ENCODE measurements at places on chromosomes 5 and 9. TPM values are rescaled to one million over a fixed set of nuclear protein-coding genes. Genes with fewer than 3 reads are reported as not detected.

- H3K4me1 ChIP-seq = no peaks in the 10 kb centered on the region
- DNase-seq = no peak
- 0 out of 2 replicates have a peak, but pooled peaks cover 6% of the 10 kb centered on the region for H3K27me3 ChIP-seq
Observed at GRCh38 chr5:128791312-128791711, 174.0 kb upstream of the SLC27A6 start.

DNA sequence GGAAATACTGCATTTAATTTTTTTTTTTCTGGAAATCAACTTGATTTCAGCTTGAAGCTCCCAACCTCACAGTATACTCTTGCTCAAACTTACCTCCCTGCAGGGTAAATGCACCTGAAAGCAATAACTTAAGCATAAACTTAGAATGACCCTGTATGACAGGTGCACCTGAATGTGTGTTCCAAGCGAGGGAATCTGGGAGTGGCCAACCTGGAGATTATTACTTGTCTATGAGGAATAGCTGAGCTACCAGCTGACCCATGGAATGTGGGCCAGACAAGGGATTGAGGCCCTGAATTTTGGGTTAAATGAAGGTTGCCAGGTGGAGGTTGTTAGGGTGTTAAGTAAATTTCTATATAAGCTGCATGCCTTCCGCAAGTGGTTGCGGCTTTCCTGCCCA lies 140.6 kb downstream of the OSTF1 start:
- H3K4me3 ChIP-seq = no peak overlapping the region
- H3K27ac ChIP-seq = no peak overlapping the region
- H3K36me3 ChIP-seq = no peaks in the 10 kb centered on the region

DNA sequence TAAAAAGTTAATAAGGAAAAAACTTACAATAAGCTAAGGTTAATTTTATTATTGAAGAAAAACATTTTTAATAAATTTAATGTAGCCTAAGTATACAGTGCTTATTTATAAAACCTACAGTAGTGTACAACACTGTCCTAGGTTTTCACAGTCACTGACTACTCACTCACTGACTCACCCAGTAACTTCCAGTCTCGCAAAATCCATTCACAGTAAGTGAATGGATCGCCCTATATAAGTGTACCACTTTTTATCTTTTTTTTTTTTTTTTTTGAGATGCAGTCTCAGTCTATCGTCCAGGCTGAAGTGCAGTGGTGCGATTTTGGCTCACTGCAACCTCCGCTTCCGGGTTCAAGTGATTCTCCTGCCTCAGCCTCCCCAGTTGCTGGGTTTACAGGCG lies 47.7 kb downstream of the FNIP1 start:
- H3K4me1 ChIP-seq = peaks cover 17% of the 10 kb centered on the region
- H3K36me3 ChIP-seq = no peaks in the 10 kb centered on the region
- DNase-seq = peak; percentile 73
- no peaks in the 10 kb centered on the region for H3K27me3 ChIP-seq
- no peak overlapping the region for H3K27ac ChIP-seq

- no peaks in the 10 kb centered on the region for H3K36me3 ChIP-seq
- no peaks in the 10 kb centered on the region for H3K4me1 ChIP-seq
- H3K4me3 ChIP-seq = no peak overlapping the region
Observed at GRCh38 chr5:125835293-125836172, 587.7 kb upstream of the GRAMD2B start.

DNA sequence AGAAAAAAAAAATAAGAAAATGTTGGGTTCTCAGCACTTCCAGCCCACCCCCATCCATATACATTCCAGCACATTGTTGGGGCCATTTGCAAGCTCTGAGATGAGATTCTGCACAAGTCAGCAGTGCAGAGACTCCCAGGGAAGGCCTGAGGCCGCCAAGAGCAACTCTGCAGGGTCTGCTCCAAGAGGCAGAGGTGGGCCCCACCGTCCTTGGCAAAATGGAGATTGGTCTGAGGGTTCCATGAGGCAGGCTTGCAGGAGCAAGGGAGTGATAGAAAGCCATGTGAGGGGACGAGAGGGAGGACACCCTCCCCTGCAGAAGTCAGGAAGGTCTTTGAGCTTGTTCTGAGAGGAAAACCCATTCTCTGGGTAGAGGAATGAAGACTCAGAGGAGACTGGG lies 51.9 kb upstream of the SAP30L start:
- no peak for DNase-seq
- H3K27ac ChIP-seq = no peak overlapping the region
- H3K27me3 ChIP-seq = no peaks in the 10 kb centered on the region
- peaks cover 10% of the 10 kb centered on the region for H3K4me1 ChIP-seq

DNA sequence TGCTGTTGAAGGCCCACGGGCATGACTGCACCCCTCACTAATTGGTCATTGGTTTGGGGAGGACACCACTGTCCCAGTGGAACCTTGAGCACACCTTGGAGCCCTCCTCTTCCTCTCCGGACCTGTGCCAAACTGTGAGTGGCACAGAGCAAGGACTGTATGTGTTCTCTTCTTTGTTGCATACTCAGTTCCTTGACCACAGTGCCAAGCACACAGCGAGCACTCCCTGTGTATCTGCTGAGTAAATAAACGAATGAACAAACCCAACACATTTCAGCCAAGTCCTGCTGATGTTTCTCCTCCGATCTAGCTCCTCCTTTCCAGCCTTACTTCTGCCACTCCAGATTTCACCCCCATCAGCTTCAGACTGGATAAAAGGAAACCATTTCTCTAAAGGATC lies 2.7 kb upstream of the TRIM52 start:
- H3K4me1 ChIP-seq = no peaks in the 10 kb centered on the region
- H3K27me3 ChIP-seq = no peaks in the 10 kb centered on the region
- DNase-seq = no peak

GRCh38 chr9:105828596-105829213 lies 134.4 kb downstream of the TMEM38B start:
- H3K4me1 ChIP-seq = peaks cover 2% of the 10 kb centered on the region
- H3K27ac ChIP-seq = no peak overlapping the region
- H3K27me3 ChIP-seq = no peaks in the 10 kb centered on the region
- DNase-seq = no peak
- no peaks in the 10 kb centered on the region for H3K36me3 ChIP-seq
- H3K4me3 ChIP-seq = no peak overlapping the region

- DNase-seq = no peak
- no peaks in the 10 kb centered on the region for H3K4me1 ChIP-seq
- no peaks in the 10 kb centered on the region for H3K36me3 ChIP-seq
- no peak overlapping the region for H3K4me3 ChIP-seq
- peaks cover 24% of the 10 kb centered on the region for H3K27me3 ChIP-seq
- H3K27ac ChIP-seq = no peak overlapping the region
Observed at GRCh38 chr9:133576875-133577736, 32.1 kb downstream of the FAM163B start.

- H3K27ac ChIP-seq = peak overlapping the region; percentile 19
- H3K27me3 ChIP-seq = no peaks in the 10 kb centered on the region
- H3K4me3 ChIP-seq = no peak overlapping the region
- H3K4me1 ChIP-seq = 0 out of 2 replicates have a peak, but pooled peaks cover 7% of the 10 kb centered on the region
Observed at GRCh38 chr9:76414661-76415060, 20.4 kb upstream of the RFK start.

- H3K4me1 ChIP-seq = peaks cover 32% of the 10 kb centered on the region
- H3K36me3 ChIP-seq = no peaks in the 10 kb centered on the region
- H3K4me3 ChIP-seq = peak overlapping the region; percentile 45
- H3K27ac ChIP-seq = peak overlapping the region; percentile 45
- H3K27me3 ChIP-seq = no peaks in the 10 kb centered on the region
Observed at GRCh38 chr5:73280821-73281746, 108.1 kb downstream of the TMEM174 start.

DNA sequence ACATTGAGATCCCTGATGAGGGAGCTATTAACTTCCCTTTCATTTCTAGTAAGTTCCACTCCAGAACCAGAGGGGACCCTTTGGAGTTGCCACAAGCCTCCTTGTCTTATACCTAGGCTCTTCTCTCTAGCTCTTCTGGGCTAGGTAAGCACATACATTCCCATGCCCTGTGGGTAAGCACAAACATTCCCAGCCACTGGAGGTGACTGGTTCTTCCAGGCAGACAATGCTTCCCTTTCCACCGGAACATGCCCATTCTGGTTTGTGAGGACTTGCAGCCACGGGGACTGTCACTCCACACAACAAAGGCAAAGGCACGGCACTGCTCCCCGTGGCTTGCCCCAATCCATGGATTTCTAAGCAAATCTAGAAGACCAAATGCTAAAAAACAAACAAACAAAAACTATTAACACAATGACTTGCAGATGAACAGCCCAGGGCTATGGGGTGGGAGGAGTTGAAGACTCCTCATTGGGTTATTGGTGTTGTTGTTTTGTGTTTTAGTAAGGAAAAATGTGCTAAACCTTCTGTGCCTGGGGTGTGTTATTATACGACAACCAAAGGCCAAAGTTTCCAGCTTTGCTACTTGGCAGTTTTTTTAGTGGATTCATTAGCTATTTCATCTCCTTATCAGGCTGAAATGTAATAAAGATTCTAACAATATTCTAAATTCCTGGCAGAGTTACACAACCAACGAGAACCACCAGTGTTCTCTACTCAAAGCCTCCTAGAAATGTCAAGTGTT lies 276.2 kb downstream of the SYK start:
- no peaks in the 10 kb centered on the region for H3K36me3 ChIP-seq
- no peak overlapping the region for H3K4me3 ChIP-seq
- H3K27me3 ChIP-seq = no peaks in the 10 kb centered on the region
- no peak for DNase-seq

- H3K27me3 ChIP-seq = no peaks in the 10 kb centered on the region
- no peak overlapping the region for H3K4me3 ChIP-seq
- peak; percentile 22 for DNase-seq
- peaks cover 6% of the 10 kb centered on the region for H3K4me1 ChIP-seq
- H3K27ac ChIP-seq = no peak overlapping the region
Observed at GRCh38 chr5:111782216-111782615, 25.2 kb upstream of the NREP start.

DNA sequence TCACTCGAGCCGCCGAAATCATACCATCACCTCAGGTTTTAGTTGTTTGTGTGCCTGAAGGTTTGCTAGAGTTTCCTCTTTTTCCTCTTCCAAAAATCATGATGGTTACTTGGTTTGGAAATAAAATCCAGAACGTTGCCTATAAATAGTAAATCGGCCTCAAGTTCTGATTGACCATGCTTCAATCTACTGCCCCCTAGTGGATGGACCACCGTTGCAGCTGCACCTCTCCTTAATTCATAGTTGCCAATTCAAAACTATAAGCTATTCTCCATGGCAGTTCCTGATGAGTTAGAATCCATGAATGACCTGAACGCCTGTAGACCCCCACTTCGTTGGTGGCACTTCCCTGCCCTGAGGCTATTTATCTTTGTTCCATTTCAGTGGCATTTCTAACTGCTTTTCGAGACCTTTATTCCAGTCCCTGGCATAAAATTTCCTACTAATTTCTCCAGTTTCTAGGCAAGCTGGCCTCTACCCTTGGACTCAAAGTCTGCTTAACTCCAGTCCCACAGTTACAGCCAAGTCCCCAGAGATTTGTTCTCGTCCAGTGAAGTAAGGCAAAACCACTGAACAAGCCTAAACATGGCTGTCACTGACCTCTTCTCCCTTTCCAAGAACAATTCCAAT lies 422.6 kb downstream of the EFNA5 start:
- no peak overlapping the region for H3K4me3 ChIP-seq
- peak; percentile 69 for DNase-seq
- no peaks in the 10 kb centered on the region for H3K36me3 ChIP-seq
- H3K4me1 ChIP-seq = peaks cover 4% of the 10 kb centered on the region

DNA sequence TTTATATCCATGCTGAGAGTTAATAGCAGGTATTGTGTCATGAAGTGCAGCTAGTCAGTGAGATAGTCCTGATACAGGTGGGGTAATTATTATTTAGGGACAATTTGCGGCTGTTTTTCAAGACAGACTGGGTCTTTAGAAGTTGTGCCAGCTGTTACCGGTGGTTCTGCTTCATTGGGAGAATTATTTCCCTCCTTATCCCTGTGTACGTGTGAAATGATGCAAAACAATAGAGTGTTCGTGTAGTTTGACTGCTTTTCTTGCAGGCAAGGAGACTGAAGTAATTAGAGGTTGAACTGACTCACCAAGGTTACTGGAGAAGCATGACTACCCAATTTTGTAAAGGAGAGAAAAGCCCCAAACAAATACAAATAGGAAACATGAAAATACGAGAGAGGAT lies 101.7 kb downstream of the ARRDC3 start:
- H3K27ac ChIP-seq = peak overlapping the region; percentile 99
- DNase-seq = peak; percentile 62
- peak overlapping the region; percentile 64 for H3K4me3 ChIP-seq
- no peaks in the 10 kb centered on the region for H3K27me3 ChIP-seq
- no peaks in the 10 kb centered on the region for H3K36me3 ChIP-seq

DNA sequence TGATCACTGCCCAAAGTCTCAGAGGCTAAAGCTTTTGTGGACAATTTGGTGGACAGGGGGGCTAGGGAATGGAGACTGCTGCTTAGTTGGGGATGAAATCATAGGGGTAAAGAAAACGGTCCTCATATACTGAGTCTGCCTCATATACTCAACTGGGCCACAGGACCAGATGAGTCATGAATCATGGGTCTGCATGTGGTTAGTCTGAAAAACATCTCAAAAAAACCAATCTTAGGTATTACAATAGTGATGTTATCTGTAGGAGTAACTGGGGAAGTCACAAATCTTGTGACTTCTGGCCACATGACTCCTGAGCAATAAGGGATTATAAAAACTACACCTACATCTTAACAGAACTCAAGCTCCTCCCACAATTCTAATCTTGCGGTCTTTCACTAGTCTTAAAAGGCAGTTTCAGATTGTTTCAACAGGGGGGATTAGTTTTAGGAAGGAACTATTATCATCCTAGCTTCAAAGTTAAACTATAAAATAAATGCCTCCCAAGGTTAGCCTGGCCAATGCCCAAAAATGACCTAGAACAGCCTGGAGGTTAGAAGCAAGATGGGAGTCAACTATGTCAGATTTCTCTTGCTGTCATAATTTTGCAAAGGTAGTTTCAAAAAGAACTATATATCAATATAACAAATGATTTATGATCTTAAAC lies 17.5 kb downstream of the TMEM161B start:
- peaks cover 7% of the 10 kb centered on the region for H3K4me1 ChIP-seq
- H3K36me3 ChIP-seq = peaks cover 14% of the 10 kb centered on the region
- H3K27ac ChIP-seq = no peak overlapping the region
- H3K27me3 ChIP-seq = no peaks in the 10 kb centered on the region
- no peak for DNase-seq
- H3K4me3 ChIP-seq = no peak overlapping the region

DNA sequence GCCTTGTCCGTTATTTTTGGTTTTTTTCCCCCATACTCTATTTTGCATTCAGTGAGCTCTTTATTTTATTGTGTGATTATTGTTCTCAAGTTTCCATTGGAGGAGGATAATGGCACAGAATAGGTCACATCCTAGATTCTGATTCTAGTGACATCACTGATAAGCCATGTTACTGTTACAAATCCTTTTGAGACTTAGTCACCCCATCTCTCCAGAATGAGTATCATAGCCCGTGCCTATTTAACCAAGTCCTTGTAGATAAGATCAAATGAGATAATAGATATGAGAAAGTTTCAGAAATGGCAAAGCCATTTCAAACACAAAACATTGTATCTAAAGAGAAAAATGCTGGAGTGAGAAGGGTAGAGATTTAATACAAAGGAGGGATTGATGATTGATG lies 242.6 kb downstream of the RAB3C start:
- no peak overlapping the region for H3K4me3 ChIP-seq
- H3K36me3 ChIP-seq = no peaks in the 10 kb centered on the region
- H3K27ac ChIP-seq = no peak overlapping the region
- DNase-seq = no peak
- H3K27me3 ChIP-seq = peaks cover 20% of the 10 kb centered on the region

GRCh38 chr9:129497005-129497812 lies 123.7 kb downstream of the C9orf50 start:
- DNase-seq = no peak
- H3K4me1 ChIP-seq = peaks cover 20% of the 10 kb centered on the region

GRAMD2B gene
- 38.8 TPM for total RNA-seq

SLC27A4 gene
- 39.1 TPM for total RNA-seq

GARIN3 gene
- not detected for total RNA-seq

DROSHA gene
- 84.1 TPM for total RNA-seq

CD72 gene
- not detected for total RNA-seq

MARCOL gene
- not detected for total RNA-seq

PDE6A gene
- not detected for total RNA-seq

ACTL7B gene
- total RNA-seq = not detected

FAM200C gene
- total RNA-seq = 2.6 TPM

CDH12 gene
- 0.44 TPM for total RNA-seq

WNK2 gene
- total RNA-seq = 11.7 TPM

TMEM171 gene
- 2.4 TPM for total RNA-seq

Data from PC-3 (cell line).